Activated naive CD8-positive, alpha-beta T cell treated with anti-CD3 and anti-CD28 coated beads for 36 hours (primary cell): ENCODE measurements at places on chromosomes 11 and 22. TPM values are rescaled to one million over a fixed set of nuclear protein-coding genes. Genes with fewer than 3 reads are reported as not detected.

DEFB131B gene
- not detected for total RNA-seq

SAA4 gene
- total RNA-seq, result not detected

TRIM66 gene
- total RNA-seq, result 23.0 TPM

APOBEC3B gene
- total RNA-seq, result 3.4 TPM

CARD16 gene
- 16.9 TPM for total RNA-seq

OR10D3 gene
- not detected for total RNA-seq

DNA sequence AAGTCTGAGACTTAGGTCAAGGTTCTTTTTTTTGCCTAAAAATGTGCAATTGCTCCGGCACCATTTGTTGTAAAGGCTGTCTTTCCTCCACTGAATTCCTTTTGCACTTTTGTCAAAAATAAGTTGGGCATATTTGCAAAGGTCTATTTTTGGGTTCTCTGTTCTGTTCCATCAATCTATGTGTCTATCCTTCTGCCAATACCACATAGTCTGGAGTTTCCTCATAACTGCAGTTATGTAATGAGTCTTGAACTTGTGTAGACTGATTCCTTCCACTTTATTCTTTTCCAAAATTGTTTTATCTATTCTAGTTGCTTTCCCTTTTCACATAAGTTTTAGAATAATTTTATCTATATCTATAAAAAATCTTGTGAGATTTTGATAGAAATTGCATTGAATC, 6.7 kb downstream of the KCNJ5 start:
- DNase-seq, result no peak

DNA sequence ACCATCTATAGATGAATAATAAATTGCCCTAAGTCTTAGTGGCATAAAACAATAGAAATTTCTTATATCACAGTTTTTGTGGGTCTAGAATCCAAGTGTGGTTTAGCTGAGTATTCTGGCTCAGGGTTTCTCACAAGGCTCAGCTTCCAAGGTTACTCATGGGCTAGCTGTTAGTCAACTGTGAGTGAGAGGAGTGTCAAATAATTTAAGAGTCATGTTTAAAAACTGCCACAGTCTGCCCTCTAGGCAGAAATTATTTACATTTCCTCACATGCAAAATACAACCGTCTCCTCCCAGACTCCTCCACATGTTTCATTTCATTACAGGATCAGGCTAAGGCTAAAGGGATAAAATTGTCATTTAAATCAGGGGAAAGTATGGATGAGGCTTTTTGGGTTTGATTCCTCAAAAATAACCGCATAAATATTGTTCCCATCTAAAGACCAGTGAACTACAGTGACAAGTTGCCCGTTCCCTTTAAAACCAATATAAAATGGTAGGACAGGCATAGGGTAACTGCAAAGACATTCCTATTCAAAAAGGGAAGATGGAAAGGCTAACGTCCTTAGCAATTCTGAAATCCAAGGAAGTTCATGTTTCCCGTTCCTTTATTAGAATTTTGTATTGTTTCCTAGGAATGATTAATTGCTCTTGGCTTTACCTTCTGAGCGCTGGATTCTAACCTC, 324.3 kb downstream of the DYNC2H1 start:
- no peak for DNase-seq

DNA sequence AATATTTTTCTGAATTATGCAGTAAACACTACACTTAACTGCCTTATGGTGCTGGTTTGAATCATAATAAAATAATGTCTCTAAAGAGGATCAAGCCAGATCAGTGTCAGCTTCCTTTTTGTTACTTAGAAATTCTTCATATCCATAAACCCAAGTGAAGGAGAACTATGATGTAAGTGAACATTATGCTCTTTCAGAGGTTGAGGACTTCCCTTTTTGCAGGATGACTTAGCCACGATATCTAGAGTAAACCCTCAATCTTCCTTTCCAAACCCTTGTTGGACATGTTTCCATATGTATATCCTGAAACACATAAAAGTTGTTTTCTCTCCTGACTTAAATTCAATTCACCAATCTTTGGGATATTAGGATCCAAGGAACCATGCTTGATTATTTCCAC, 19.1 kb downstream of the OR8D1 start:
- no peak for DNase-seq

GRCh38 chr11:44972746-44973435, 22.2 kb upstream of the TP53I11 start:
- no peak for DNase-seq

DNA sequence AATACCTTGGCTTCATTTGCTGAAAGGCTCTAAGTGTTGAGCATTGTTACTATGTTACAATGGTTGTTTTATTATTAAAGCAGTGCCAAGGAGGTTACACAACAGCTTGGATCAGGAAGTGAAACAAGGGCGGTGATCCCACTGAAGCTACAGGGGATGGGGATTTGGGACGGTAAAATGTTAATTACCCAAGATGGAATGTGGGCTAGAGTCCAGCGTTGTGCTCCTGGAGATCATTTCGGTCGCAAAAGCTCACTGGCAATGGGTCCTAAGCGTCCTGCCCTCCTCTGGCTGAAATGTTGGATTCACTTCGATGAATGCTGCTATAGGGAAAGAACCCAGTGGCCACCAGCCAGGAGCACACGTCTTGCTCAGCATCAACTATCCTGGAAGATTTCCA, 48.3 kb downstream of the FAM83F start:
- no peak for DNase-seq

GRCh38 chr11:130300567-130300966, 14.2 kb downstream of the ZBTB44 start:
- no peak for DNase-seq

- DNase-seq, result no peak
These were observed 14.9 kb downstream of the SAMM50 start for GRCh38 chr22:43969989-43970755.

DNA sequence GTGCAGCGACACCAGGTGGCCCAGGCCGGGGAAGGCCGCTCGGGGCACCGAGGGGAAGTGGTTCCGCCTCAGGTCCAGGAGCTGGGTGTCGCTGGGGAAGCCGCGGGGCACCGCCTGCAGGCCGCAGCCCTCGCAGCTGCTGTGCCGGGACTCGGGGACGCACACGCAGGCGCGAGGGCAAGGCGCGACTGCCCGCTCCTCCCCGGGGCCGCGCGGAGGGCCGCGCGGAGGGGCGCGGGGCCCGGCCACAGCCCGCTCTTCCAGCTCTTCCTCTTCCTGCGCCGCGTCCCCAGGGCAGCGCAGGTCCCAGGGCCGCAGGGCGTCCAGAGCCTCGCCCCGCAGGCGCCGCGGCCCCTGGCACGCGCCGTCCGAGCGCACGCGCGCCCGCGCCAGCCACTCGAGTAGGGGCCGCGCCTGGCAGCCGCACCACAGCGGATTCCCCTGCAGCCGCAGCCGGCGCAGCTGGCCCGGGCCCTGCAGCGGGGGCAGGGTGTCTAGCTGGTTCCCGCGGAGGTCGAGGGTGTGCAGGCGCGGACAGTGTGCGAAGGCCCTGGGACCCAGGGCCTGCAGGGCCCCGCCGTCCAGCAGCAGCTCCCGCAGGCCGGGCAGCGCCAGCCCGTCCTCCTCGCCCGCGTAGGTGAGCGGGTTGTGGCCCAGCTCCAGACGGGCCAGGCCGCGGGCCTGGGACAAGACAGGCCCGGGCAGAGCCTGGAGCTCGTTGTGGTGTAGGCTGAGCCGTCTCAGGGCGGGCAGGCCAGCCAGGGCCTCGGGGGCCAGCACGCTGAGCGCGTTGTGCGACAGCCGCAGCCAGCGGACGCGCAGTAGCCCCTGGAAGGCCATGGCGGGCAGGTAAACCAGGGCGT, 2.8 kb downstream of the CHADL start:
- peak; percentile 86 for DNase-seq

- no peak for DNase-seq
These were observed 519.6 kb downstream of the METTL15 start for GRCh38 chr11:28627690-28628255.

DNA sequence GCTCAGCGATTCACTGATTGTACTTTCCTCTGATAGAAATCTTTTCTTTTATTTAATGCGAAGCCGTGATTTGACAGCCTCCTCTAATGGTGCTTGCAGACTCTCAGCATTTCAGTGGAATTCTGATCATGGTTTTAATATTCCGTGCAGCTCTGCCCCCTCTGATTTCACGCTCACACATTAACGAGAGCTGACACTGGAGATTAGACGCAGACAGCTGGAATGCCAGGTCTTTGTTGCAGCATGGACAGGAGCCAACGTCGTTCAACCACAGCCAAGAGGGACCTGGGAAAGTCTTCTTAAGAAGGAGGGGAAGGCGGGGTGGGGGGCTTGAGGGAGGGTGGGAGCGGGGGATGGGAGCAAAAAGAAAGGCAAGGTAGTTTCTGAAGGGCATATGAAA, 186.4 kb downstream of the BLID start:
- no peak for DNase-seq

GRCh38 chr11:82458761-82459160, 274.9 kb downstream of the FAM181B start:
- DNase-seq, result no peak

DNA sequence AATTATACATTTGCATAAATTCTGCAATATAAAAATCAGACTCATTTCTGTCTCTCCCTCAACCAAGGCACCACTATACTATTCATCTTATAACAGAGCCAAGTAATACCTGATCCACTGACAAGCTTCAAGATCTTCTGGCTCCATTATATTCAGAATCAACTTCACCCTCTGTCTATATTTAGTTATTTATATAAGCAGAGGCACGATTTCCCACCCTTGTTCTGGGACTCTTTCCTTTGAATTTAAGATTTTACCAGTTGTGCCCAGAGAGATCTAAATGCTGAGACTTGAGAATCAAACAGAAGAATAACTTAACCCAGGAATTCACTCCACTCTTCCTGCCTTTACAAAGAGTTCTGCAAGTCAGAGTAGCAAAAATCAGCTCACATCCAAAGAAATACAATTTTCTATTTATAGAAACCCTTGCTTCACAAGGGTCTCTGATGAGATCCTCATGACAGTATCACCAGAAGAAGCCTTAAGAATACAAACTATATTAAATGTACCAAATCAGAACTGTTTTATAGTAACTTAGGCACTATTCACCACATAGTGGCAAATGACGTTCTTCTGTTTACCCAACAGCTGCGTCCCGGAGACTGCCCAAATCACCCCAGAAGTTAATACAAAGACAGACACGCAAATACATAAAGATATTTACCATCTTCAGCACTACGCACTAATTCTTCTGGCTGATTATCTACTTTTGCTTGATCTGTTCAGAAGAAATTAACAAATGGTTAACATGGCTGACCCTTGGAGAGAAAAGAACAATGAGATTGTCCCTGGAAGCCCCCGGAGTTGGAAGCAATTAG, 32.3 kb upstream of the CCDC89 start:
- DNase-seq, result no peak

DNA sequence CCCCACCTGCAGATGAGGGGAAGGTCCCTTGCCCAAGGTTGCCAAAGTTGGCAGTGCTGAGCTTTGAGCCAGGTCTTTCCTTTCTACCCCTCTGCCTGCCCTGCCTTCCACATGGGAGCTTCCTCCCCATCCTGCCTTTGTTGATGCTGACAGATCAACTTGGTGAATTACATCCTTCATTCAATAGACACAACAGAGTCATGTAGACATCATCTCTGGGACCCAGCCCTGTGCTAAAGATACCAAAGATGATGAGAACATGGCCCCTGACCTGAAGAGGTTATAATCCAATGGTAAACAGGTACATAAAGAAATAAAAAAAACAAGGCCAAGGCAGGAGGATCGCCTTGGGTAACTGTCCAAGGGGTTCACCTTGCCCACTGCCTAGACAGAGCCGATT, 42.4 kb upstream of the MAPK1 start:
- no peak for DNase-seq

DNA sequence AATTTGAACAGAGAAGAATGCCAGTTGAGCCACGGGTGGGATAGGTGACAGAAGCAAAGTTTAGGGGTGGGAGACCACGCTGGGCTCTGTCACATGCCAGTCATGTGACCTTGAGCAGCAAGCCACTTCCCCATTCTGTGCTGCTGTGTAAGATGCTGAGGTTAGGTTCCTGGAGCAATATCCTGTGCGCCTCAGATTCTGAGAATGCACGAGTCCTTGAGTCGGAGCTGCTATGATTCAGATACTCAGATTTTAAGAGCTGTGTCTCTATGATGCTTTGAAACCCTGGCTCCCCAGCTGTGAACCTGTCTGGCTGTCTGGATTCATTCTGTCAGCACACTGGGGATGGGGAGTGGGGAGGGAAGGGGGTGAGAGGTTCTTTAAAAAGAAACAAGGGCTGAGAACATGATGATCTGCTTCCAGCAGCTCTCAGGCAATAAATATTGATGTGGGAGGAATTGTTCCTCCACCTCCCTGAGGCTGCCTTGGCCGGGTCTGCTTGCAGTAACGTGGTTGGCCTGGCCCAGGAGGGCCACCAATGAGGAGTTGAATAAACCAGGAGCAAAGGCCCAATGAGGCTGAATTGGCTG, 24.0 kb downstream of the SLCO2B1 start:
- DNase-seq, result peak; percentile 9

DNA sequence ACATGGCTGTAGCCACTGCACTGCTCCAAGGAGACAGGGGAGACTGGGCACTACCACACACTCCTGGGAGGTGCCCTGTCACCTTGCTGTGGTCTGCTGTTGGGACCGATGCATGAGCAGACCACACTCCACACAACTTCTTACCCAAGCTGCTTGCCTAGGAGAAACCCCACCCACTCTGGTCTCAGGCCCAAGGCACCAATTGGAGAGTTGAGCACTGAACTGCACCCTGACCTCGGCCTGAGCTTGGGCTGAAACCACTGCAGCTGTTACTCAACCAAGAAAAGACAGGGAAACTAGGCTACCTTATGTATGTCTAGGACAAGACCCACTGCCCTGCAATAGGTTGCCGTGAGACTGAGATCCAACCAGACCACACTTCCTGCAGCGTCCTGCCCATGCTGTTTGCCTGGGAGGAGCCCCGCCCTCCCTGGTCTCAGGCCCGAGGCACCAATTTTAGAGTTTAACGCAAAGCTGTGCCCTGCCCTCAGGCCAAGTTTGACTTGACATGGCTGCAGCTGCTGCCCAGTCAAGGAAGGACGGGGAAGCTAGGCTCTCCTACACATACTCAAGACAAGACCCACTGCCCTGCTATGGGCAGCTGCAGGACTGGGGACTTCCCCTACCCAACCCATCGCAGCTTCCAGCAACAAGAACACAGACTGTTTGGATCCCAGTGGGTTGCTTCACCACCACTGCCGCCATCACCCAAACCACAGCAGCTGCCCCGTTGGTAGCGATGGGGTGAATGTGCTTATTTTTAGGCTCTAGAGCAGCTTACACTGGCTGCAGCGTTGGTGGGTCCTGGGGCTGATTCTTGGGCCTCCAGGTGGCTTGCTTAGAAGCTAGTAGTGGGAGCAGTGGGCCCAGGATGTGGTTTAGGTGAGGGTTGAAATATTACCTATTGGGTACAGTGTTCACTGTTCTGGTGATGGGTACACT, 66.8 kb downstream of the BRD1 start:
- DNase-seq, result no peak

DNA sequence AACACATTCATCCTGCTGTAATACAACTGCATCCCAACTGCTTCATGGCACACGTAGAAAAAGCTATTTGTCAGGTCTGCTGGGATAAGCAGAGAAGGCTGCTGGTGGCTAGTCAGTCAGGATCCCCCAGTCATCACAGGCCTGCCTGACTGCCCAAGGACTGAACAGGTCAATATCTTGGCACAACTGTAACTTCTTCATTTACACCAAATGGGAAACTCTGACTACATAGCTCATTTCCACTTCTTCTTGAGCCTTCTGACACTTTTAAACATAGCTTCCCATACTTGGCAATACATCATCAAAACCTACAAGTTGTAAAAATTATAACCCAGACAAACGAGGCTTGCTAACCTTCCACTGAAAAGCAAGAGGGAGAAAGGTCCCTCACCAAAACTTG, 2.8 kb downstream of the TMEM9B start:
- DNase-seq, result no peak
